ENCODE measurements at places on chromosomes 7 and 10.

GRCh38 chr7:48473205-48473865 is 302.1 kb downstream of the ABCA13 start:
- no peak for DNase-seq

DNA sequence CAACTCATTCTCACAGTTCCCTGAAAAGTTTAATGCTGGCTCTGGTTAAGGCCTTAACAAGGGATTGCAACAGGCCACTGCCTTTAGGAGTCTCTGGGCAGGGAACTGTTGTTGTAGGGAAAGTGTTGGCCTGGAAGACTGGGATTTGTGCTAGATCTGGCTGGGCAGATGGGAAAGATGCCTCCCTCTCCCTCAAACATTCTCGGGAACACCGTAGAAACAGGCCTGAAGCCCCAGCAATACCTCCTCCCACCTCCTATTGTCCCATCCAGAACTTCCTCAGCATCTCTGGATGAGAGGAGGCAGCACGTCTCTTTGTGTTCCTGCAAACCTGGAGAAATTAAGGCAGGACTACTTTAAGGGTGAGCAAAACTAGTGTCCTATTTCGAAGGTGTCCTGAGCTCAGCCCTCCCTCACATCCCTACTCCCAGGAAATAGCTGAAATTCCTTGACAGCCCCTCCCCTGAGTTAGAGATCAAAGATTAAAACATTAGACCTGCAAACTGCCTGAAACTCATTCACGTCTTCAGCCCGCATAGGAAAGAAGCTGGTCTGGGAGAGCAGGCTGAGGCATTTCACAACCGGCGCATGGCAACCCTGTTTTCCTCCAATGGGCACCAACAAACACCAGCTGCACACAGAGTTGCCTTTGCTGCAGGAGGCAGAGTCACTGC is 10.9 kb upstream of the MAP3K8 start:
- peak; percentile 47 for DNase-seq

- peak; percentile 21 for DNase-seq
These were observed 148.4 kb downstream of the TPST1 start for GRCh38 chr7:66353547-66353946.

DNA sequence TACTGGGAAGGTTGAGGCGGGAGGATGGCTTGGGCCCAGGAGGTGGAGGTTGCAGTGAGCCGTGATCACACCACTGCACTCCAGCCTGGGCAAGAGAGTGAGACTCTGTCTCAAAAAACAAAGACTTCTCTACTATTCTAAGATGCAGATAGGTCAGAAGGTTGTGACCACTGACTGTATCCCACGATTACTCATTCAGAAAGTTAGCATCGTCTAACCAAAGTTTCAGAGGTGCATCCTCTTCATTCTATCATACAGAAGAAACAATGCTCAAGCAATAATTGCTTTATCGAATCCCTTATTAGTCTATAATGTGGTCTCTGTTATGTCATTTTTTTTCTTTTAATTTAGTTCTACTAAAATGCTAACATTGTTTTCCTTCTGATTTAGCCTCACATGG is 348.7 kb upstream of the LRGUK start:
- no peak for DNase-seq

GRCh38 chr10:125156739-125157480 is 3.5 kb downstream of the CTBP2 start:
- no peak for DNase-seq

DNA sequence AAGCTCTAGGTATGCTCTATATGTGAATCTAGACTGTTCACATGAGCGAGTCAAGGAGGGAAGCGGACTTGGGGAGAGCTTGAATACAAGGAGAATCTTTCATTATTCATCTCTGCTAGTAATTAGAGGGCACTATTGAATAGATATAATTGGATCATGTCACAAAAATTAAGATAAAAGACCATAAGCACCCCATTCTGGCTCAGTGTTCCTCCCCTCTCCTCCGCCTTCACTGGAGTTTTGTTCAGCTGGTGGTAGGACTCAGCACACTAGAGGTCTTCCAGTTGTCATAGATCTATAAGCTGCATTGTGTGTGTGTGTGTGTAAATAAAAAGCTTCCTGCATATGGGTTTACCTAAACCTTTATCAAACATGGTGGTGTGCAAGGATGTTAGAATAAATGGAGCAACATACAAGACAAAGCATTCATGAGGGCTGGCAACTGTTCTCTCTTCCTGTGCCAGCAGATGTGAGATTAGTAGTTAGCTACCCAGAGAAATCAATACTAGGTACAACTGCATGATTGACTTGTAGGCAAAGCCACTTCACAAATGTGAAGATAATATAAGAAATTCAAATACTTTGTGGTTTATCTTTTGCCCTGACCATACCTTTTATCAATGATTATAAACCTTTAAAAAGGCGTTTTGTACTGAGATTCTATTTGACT is 142.6 kb downstream of the CREB5 start:
- no peak for DNase-seq

DNA sequence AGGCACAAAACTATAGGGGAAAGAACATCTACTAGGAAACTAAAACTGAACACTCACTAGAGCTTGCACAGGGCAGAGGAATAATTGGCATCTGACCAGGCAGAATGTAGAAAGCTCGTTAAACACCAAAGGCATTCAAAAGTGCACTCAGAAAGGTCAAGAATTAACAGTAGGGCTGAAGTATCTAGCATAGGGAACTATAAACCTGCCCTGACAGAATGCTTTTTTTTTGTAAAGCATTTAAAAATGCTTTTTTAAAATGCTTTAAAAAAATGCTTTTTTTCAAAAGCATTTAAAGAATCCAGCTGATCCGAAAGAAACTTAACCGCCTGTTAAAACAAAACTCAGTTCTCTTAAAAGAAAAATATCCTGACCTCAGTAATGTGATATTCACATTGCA is 74.6 kb upstream of the EGFR start:
- DNase-seq: no peak

Data from GM04503 (cell line).